Glutamatergic neuron (in vitro differentiated cells): ENCODE measurements at places on chromosomes 13 and 19.
A peak's percentile ranks its signal among the peaks of the same experiment; 100 is the strongest.

DNA sequence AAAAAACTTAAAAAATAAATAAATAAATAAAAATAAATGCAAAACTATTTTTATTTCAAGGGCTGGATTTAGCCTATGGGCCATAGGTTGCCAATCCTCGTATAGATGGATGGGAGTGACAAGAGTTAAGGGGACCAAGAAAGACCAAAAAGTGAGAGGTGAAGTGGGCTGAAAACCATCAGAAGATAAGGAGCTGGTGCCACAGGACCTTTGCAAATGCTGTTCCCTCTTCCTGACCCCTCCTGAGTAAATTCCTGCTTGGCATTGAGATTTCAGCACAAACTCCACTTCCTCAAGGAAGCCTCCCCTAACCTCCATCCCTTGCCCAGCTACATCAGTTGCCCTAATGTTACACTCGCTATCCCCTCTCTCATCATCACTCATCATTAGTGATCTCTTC is 11.0 kb downstream of the OR1I1 start:
- no peak for DNase-seq

DNA sequence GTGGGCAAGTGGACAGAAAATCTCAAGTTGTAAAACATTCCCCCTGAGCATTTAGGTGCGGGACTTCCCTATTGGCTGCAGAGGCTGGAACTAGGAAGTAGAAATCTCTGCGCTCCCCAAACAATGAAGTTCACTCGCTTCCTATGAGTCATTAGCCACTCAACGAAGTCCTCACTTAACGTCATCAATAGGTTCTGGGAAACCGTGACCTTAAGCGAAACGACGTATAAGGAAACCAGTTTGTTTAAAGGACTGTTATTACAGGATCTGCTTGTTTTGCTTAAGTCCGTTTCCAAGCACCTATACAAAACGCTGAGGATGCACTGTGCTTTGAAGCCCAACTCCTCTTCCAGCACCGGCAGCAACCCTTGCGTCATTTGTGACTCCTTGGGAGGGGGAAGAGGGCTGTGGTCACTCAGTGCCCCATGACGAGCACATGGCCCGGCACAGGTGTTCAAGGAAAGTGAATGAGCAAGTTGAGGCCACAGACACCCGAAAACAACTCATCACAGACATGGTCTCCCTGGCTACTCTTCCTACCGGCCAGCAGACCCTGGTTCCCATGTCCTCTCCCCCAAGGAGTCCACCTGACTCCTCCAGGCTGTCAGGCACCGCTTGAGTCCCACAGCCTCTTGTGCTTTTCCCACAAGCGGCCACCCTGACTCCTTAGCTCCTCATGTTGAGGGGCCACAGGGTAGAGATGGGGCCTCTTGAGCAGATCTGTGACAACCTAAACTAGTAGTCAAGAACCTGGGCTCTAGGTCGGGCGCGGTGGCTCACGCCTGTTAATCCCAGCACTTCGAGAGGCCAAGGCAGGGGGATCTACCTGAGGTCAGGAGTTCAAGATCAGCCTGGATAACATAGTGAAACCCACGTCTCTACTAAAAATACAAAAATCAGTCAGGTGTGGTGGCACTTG is 4.8 kb downstream of the RPS16 start:
- DNase-seq = no peak

DNA sequence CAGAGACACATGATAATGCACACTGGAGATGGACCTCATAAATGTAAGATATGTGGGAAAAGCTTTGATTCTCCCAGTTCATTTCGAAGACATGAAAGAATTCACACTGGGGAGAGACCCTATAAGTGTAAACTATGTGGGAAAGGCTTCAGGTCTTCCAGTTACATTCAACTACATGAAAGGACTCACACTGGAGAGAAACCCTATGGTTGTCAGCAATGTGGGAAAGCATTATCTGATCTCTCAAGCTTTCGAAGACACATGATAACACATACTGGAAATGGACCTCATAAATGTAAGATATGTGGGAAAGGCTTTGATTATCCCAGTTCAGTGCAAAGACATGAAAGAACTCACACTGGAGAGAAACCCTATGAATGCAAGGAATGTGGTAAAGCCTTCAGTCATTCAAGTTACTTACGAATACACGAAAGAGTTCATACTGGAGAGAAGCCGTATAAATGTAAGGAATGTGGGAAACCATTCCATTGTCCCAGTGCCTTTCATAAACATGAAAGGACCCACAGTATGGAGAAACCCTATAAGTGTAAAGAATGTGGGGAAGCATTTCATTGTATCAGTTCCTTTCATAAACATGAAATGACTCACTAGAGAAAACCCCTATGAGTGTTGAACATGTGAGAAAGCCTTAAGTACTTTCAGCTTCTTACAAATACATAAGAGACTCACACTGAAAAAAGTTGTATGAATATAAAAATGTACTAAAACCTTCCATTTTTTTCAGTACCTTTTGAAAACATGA is 14.7 kb downstream of the ZNF441 start:
- no peak for DNase-seq

DNA sequence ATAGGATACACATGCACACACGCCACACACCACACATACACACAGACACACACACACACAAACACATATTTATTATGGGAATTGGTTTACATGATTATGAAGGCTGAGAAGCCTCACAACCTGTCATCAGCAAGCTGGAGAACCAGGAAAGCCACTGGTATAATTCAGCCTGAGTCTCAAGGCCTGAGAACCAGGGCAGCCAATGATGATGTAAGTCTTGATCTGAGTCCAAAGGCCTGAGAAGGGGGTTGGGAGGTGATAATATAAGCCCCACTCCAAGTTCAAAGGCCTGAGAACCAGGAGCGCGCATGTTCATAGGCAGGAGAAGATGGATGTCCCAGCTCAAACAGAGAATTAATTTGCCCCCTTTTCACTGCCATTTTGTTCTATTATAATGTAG is 18.7 kb upstream of the SOX21 start:
- DNase-seq = no peak

DNA sequence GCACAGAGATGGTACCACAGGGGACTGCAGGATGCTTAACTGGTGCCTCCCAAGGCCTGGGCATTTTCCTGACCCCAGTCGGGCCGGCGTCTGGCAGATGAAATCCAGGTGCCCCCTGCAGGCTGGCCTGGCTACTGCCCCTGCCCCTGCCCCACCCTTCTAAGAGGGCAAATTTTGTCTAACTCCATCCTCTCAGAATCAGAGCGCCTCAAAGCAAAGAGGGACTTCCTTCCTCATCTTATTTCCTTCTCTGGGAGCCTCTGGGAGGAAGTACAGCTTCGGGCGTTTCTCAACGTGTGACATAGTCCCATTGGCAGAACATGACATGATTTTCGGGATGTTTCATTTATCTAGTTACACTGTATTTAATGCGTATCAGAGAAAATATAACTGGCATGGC is 2.7 kb downstream of the PRKACA start:
- peak; percentile 72 for DNase-seq

DNA sequence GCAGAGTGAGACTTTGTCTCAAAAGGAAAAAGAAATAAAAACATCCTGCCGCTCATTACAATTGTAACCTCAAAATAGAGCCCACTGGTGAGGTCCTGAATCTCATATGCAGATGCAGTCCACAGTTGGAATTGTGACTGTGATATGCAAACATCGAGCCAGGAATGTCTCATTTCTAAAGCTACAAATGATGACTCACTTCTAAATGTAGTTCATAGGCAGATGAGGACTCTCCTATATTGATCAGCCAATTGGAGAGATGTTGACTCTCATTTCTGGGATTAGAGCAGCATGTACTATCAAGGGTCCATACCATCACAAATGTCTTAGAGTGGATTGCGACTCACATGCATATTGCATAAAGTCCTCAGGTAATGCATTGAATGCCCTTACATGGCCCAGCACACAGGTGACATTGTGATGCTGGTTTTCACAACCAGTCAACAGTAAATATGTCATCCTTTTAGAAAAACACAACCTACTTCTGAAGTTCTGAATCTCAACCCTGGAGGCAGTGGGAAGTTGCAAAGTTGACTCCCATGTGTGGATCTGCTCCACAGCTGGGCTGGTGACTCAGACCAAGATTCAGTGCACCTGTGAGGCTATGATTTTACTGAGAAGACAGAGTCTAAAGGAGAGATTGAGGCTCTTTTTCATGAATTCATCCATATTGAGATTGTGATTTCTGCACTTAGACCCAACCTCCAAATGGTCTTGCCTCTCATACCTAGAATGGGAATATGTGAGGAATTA is 16.9 kb upstream of the ZNF254 start:
- DNase-seq = no peak

- DNase-seq = no peak
These were observed 325.1 kb downstream of the DCT start for GRCh38 chr13:94154367-94154766.

GRCh38 chr13:42753697-42754096 is 27.7 kb upstream of the FAM216B start:
- no peak for DNase-seq

- peak; percentile 44 for DNase-seq
These were observed 81.2 kb upstream of the WASF3 start for GRCh38 chr13:26476111-26476781.

- DNase-seq = no peak
These were observed 77.5 kb downstream of the GPC6 start for GRCh38 chr13:93304134-93304533.

- DNase-seq = no peak
These were observed 88.4 kb upstream of the IRS2 start for GRCh38 chr13:109874484-109875454.

GRCh38 chr13:22596171-22596863 is 584.5 kb upstream of the SGCG start:
- no peak for DNase-seq

- peak; percentile 86 for DNase-seq
These were observed 15.3 kb downstream of the TTYH1 start for GRCh38 chr19:54430306-54431254.

DNA sequence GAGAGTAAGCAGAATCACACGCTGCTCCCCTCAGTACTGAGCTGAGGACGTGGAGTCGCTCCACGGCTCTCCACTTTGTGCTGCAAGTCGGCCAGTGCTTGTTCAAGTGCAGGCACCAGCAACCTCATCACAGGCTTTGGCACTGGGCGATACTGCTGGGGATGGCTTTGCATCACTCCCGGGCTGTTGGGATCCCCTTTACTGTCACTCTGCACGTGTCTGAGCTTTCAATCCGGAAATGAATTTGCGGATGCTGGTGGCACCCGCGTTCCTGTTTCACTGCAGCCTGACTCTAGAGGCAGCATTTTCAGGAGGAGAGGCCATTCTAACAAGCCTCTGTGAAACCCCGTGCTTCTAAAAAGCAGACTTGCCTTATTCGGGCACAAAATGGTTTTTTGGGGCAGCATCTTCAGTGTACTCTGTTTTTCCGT is 19.1 kb downstream of the SMARCA4 start:
- DNase-seq = no peak

- DNase-seq = no peak
These were observed 147.4 kb downstream of the PDS5B start for GRCh38 chr13:32733690-32734089.

DNA sequence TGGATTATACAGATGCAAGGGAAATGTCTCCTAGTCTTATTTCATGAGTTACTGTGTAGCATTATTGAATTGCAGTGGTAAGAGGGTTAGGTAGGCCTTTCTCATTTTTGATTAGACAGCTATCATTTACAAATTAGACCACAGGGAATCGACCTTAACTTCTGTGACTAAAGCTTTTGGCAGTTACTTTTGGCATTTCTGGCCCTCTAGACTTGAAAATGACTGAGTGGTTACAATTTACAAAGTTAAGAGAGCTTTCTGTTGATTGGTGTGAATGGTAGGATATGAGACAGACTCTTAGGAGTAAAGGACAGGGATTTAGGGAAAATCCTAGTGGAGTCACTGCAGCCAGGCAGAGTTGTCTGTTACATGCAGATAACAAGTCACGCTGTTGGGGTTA is 86.1 kb downstream of the GGACT start:
- DNase-seq = no peak

DNA sequence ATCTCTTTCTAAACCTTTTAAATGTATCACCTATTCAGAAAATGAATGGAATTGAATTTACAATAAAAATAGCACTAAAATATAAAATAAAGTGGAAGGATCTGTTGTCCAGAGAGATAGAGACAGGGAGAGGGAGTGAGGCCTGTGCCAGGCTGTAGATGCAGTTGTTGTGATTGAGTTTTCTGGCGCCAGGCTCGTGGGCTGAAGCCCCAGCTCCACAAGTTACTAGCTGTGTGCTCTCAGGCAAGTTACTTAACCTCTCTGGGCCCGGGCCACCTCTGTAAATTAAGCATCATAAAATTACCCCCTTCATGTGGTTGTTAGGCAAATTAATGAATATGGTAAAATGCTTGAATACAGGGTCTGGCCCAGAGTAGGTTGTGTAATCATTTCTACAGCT is 52.3 kb upstream of the USP29 start:
- DNase-seq = no peak

DNA sequence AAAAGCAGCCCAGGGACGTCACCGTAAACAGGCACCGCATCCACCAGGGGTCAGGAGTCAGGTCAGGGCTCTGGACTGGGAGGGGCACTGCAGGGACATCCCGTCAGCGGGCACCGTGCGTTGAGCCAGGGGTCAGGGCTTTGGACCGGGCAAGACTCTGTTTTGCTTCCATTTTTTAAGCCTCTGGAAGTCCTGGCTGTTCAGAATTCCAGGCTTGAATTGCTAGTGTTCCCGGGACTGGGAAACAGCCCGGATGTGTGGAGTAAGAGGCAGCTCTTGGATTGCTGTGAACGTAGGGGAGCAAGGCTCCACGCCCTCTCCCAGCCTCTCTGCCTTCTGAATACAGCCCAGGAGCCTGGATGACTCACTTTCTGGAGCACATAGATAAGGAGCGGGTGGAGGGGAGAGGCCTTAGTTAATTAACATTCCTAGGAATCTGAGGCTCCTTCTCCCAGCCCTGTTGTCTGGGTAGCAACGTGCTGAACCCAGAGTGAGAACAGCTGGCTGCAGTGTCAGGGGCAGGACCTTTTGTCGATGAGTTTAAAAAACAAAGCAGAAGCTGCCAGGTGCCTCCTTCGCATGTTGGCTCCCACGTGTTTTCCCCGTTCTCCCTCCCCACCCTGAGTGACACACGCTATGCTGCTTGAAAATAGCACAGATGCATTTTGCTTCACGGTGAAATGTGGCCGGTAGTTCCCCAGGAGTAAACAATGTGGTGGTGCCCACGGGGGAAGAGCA is 21.9 kb downstream of the ATP11A start:
- peak; percentile 60 for DNase-seq

DNA sequence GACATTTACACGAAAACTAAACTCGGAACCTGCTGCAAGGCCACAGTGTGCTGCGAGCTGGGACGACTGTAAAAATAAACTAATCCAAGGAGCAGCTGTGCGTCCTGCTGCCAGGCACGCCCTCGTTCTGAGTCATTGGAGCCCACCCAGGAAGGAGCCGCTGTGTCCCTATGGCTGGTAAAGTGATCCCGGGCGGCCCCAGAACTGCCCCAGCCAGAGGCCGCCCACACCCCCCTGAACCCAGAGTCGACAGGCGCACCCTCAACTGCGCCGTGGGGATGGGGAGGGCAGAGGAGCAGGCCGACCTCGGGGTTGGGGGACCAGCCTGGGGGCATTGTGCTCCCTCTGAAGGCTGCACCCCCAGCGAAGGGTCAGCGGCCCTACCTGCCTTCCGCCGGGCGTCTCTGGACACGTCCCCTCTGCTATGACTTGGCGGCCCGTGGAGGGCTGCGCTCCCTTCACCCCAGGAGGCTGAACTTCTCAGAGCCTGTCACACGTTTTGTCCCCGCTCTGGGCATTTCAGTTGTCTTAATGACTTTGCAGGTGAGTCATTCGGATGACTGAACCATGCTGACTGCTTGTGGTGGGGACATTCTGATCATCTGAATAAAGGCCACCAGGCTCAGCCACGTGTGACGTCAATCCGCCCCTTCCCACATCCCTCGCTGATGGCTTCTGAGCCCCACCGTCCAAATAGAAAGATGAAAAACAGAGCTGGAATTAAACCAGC is 42.7 kb downstream of the ADPRHL1 start:
- DNase-seq = no peak

- DNase-seq = peak; percentile 78
These were observed at the start of gene PGPEP1 for GRCh38 chr19:18340190-18340989. TSS of gene PGPEP1 (plus strand) at chr19:18340598. CDS start at chr19:18340682, 84 bp downstream.
